ENCODE measurements at places on chromosomes 6 and 20.
A peak's percentile ranks its signal among the peaks of the same experiment; 100 is the strongest.

- no peak overlapping the region for H3K27ac ChIP-seq
- peaks cover 13% of the 10 kb centered on the region for H3K36me3 ChIP-seq
- DNase-seq, result no peak
- no peak overlapping the region for H3K4me3 ChIP-seq
- no peaks in the 10 kb centered on the region for H3K27me3 ChIP-seq
These were observed 28.5 kb downstream of the TASP1 start for GRCh38 chr20:13610184-13610583.

GRCh38 chr20:48781634-48782033 lies 46.2 kb downstream of the PREX1 start:
- no peaks in the 10 kb centered on the region for H3K27me3 ChIP-seq
- no peak overlapping the region for H3K4me3 ChIP-seq
- H3K4me1 ChIP-seq, result peaks cover 45% of the 10 kb centered on the region
- no peaks in the 10 kb centered on the region for H3K36me3 ChIP-seq
- DNase-seq, result no peak

DNA sequence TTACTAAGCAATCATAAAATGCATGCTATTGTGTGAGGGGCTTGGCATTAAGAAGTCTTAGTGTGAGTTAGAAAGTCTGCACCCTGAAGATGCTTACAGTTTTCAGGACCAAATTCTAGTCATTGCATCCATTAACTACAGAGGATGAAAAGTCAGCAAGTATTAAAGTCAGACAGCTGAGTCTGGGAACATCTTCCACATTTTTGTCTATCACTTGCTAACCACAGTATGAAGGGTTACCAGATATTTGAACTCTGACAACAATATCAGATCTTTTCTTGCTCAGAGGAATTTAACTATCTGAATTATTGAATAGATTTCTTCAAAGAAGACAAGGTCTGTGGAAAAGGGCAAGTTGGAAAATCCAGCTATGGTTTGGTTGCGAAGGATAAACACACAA lies 264.4 kb downstream of the BTBD9 start:
- H3K27me3 ChIP-seq, result no peaks in the 10 kb centered on the region
- H3K4me3 ChIP-seq, result no peak overlapping the region
- no peak for DNase-seq
- no peaks in the 10 kb centered on the region for H3K36me3 ChIP-seq
- H3K27ac ChIP-seq, result no peak overlapping the region
- H3K4me1 ChIP-seq, result peaks cover 3% of the 10 kb centered on the region

DNA sequence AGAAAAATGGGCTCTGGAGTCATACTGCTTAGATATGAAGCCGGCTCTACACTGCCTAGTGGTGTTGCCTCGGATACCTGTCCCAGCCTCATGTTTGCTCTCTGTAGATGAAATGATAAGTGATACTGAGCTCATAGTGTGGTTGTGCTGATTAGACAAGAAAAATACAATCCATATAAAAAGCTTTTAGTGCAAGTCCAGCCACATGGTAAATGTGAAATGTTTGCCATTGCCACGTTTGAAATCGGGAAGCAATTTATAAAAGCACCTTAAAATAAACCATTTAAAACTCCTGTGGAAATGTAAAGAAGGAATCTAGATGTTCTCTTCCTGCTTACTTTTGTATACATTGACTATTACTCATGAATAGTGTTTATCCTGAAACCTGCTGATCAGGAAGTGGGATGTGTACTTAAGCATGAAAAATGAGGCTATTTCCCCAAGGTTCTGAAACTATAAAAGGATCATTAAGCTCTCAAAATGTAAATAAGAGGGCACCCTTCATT lies 13.1 kb upstream of the PBOV1 start:
- H3K36me3 ChIP-seq, result no peaks in the 10 kb centered on the region
- H3K27ac ChIP-seq, result no peak overlapping the region
- DNase-seq, result no peak
- H3K4me1 ChIP-seq, result no peaks in the 10 kb centered on the region
- no peaks in the 10 kb centered on the region for H3K27me3 ChIP-seq
- H3K4me3 ChIP-seq, result no peak overlapping the region

- no peak for DNase-seq
- no peaks in the 10 kb centered on the region for H3K4me1 ChIP-seq
- H3K4me3 ChIP-seq, result no peak overlapping the region
These were observed 52.2 kb downstream of the ZMYND8 start for GRCh38 chr20:47304287-47304686.

GRCh38 chr6:31379850-31380249 lies 22.9 kb upstream of the HLA-B start:
- no peaks in the 10 kb centered on the region for H3K4me1 ChIP-seq
- H3K36me3 ChIP-seq, result no peaks in the 10 kb centered on the region
- no peak for DNase-seq
- H3K27ac ChIP-seq, result no peak overlapping the region
- no peak overlapping the region for H3K4me3 ChIP-seq

DNA sequence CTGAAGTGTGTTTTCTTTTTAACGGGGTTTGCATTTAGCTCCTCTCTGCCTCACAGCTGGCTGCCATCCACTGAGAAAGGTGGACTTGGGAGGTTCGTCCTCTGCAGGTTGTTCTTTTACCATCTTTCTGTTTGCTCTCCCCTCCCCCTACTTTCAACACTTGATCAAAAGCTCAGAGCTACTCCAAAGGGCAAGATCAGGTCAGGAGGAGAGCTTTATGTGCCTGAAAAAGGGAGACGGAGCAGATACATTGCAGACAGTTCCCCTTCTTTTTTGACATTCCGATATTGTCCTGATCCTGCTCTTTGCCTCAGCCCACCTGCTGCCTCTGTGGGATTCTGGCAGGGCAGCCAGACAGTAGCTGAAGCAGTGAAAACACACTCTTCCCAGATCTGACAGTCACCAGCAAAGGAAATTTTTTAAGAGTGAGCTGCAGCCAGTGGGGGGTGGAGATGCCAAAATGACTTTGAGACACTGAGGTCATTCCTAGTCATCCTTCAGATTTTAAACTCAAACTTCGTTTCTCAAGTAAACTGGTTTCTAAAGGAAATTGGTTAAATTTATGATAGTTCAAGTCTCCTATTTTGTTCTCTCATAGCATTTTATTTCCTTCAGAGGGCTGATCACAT lies 26.5 kb downstream of the SMLR1 start:
- H3K4me3 ChIP-seq, result no peak overlapping the region
- peaks cover 5% of the 10 kb centered on the region for H3K36me3 ChIP-seq
- H3K27ac ChIP-seq, result no peak overlapping the region
- no peaks in the 10 kb centered on the region for H3K27me3 ChIP-seq

GRCh38 chr6:42101186-42101657 lies 41.2 kb downstream of the C6orf132 start:
- H3K27ac ChIP-seq, result no peak overlapping the region
- no peaks in the 10 kb centered on the region for H3K36me3 ChIP-seq
- no peak for DNase-seq
- peaks cover 3% of the 10 kb centered on the region for H3K27me3 ChIP-seq

GRCh38 chr6:138026342-138026741 lies 80.9 kb downstream of the PERP start:
- DNase-seq, result no peak
- H3K27me3 ChIP-seq, result no peaks in the 10 kb centered on the region
- H3K36me3 ChIP-seq, result no peaks in the 10 kb centered on the region
- peaks cover 2% of the 10 kb centered on the region for H3K4me1 ChIP-seq

- no peaks in the 10 kb centered on the region for H3K27me3 ChIP-seq
- H3K36me3 ChIP-seq, result peaks cover 28% of the 10 kb centered on the region
- no peak overlapping the region for H3K27ac ChIP-seq
These were observed 27.9 kb downstream of the GHRH start for GRCh38 chr20:37233548-37234253.

DNA sequence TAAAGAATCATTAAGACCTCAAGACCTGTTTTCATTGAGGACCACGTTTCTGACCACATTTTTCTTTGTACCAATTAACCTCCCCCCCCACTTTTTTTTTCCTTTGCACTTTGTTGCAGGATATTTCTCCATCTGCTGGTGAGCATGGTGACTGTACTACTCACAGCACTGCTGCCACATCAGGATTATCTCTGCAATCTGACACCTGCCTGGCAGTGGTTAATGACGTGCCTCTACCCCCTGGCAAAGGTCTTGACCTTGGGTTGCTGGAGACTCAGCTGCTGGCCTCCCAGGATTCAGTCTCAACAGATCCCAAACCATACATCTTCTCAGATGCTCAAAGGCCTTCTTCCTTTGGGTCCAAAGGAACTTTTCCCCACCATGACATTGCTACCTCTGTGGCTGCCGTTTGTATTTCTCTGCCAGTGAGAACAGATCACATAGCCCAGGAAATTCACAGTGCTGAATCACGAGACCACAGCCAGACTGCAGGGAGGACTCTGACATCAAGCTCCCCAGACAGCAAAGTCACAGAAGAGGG lies 46.6 kb upstream of the EDN3 start:
- no peaks in the 10 kb centered on the region for H3K36me3 ChIP-seq
- no peak overlapping the region for H3K4me3 ChIP-seq
- no peak for DNase-seq
- H3K27me3 ChIP-seq, result no peaks in the 10 kb centered on the region

DNA sequence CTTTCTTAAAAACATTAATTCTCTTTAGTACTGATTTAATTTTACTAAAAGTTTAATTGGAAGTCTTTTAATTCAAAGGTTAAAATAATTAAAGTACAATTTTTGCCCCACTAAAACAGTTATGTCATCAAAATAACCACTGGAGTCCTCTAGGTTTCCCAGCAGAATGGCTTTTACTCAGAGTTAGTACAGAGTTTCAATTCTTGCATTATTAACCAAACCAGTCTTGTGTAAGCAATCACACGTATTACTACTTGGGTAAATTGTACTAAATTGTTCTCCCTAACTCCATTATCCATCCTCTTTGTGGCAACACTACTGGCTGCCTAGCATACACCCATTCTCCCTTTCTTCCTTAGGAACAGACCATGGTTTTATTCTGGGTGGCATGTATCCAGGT lies 36.9 kb downstream of the CDK19 start:
- DNase-seq, result no peak
- H3K27ac ChIP-seq, result no peak overlapping the region
- H3K36me3 ChIP-seq, result no peaks in the 10 kb centered on the region
- no peaks in the 10 kb centered on the region for H3K4me1 ChIP-seq
- H3K27me3 ChIP-seq, result no peaks in the 10 kb centered on the region
- no peak overlapping the region for H3K4me3 ChIP-seq

- no peak overlapping the region for H3K4me3 ChIP-seq
- H3K27me3 ChIP-seq, result no peaks in the 10 kb centered on the region
- no peaks in the 10 kb centered on the region for H3K36me3 ChIP-seq
- H3K27ac ChIP-seq, result no peak overlapping the region
- H3K4me1 ChIP-seq, result peaks cover 15% of the 10 kb centered on the region
- no peak for DNase-seq
These were observed 165.5 kb downstream of the MOXD1 start for GRCh38 chr6:132235596-132236280.

GRCh38 chr6:66986940-66987339 lies 1279.9 kb upstream of the EYS start:
- no peak overlapping the region for H3K4me3 ChIP-seq
- H3K27me3 ChIP-seq, result no peaks in the 10 kb centered on the region
- no peaks in the 10 kb centered on the region for H3K36me3 ChIP-seq
- H3K27ac ChIP-seq, result no peak overlapping the region
- no peaks in the 10 kb centered on the region for H3K4me1 ChIP-seq

DNA sequence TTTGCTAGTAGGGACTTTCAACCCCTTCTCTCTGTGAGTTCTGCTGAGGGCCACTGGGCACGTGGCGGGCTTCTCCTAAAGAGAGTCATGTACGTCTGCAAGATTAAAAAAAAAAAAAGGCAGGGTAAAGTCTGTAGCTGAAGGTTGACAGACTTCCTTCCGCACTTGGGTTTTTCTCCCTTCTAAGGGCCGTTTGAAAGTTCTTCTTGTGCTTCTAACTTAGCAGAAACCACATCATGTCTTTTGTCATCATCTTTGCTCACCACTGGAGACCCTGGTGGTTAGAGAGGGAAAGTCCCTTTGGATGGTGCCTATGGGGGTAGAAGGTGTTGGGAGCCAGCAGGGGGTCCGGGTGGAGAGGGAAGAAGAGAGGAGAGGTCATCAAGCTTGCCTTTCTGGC lies 31.4 kb downstream of the PRDM1 start:
- DNase-seq, result no peak
- no peak overlapping the region for H3K4me3 ChIP-seq
- no peaks in the 10 kb centered on the region for H3K36me3 ChIP-seq

DNA sequence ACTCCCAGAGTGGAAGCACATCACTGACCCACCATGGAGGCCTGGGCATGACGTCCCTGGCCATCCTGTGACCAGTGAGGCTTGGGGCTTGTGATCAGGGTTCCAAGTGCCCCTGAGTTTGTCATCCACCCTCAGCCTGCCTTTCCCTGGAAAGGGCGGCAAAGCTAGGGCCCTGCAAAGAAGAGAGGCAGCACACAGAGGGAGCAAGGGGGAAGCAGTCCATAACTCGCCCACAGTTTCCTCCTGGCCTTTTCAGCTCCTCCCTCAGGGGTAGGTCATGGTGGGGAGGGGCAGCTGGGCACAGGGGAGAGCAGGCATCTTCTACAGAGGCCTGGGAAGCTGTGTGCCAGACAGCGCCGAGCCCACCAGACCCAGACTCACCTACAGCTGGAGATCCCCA lies at the start of gene NCR2:
Gene NCR2, plus strand, starts transcription at position 313 of the 400 bp plus-strand sequence. CDS start 269 bp downstream, outside the sequence.
- no peak for DNase-seq
- peaks cover 38% of the 10 kb centered on the region for H3K27me3 ChIP-seq
- peaks cover 2% of the 10 kb centered on the region for H3K4me1 ChIP-seq
- peak within 1 kb of the TSS; percentile 18 for H3K4me3 ChIP-seq

DNA sequence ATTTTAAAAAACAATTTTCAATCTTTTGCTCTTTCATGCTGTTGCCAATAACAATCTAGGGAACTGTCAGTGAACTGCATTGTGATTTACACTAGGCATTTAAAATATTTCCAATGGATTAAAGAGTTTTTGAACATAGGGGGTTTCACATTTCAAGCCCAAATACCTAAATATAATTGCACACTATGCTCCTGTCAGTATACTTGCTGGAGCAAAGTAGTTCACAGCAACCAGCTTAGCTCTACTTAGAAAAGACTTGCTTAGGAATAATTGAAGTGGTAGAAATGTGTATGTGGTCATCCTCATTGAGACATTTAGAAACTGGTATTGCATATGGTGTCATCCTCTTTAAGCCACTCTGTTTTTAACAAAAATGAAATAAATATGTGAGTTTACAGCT lies 41.7 kb upstream of the REV3L start:
- H3K4me3 ChIP-seq, result no peak overlapping the region
- H3K4me1 ChIP-seq, result peaks cover 6% of the 10 kb centered on the region
- no peaks in the 10 kb centered on the region for H3K27me3 ChIP-seq
- H3K27ac ChIP-seq, result no peak overlapping the region

- H3K27me3 ChIP-seq, result peaks cover 12% of the 10 kb centered on the region
- H3K4me1 ChIP-seq, result peaks cover 22% of the 10 kb centered on the region
- DNase-seq, result no peak
- no peaks in the 10 kb centered on the region for H3K36me3 ChIP-seq
- H3K4me3 ChIP-seq, result no peak overlapping the region
These were observed 3.0 kb downstream of the VSTM2L start for GRCh38 chr20:37905671-37906613.

DNA sequence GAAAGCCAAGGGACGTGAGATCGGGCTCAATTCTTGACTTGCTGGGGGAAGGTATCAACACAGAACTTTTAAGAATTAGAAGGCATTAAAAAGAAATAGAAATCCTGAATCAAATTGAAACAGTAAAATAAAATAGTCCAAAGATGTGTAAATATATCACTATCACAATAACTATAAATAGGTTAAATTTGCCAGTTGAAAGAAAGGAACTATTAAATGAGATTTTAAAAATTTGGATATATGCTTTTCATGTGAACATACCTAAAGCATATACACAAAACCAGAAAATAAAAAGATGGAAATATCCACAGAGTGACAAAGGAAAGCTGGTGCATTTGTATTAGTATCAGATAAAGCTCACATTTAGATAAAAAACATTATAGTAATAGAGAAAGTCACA lies 152.4 kb upstream of the ESR1 start:
- no peak for DNase-seq
- no peaks in the 10 kb centered on the region for H3K36me3 ChIP-seq
- H3K27ac ChIP-seq, result no peak overlapping the region
- no peaks in the 10 kb centered on the region for H3K4me1 ChIP-seq
- H3K4me3 ChIP-seq, result no peak overlapping the region

All from neuronal stem cell (in vitro differentiated cells).